ENCODE measurements at places on chromosomes 6 and 20.

DNA sequence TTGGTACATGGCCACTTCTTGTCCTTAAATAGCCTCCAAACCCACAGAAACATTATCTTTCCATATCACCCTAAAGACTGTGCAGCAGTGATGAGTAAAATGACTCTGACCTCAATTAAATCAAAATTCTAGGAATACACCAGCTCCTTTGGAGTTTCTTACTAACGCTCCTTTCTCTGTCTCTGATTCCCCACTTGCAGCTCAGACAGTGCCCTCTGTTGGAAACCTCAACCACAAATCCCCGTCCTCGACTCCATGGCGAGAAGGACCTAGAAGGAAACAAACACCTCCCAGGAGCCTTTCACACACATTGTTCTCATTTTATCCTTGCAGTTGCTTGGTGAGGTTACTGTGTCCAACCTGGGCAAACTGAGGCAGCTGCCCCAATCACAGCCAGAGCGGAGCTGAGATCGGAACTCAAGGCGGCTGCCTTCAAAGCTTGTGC, 17.7 kb upstream of the PARD6B start:
- peak; percentile 55 for DNase-seq

DNA sequence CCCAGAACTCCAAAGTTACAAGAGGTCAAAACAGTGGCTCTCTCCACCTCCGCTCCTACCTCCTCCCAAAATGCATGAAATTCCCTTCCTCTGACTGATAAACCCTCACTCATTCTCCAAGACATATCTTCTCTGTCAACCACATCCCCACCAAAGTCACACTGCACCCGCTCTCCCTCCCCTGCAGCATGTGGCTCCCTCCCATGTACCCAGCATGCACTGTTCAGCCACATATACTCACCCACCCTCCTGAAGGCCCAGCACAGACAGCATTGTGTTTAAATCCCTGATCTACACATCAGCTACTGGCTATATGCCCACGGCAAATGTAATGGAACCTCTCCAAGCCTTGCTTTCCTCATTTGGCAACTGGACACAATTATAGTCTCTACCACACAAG, 5.5 kb upstream of the POU5F1 start:
- peak; percentile 63 for DNase-seq

GRCh38 chr20:20261159-20261558, 106.7 kb upstream of the INSM1 start:
- DNase-seq: no peak

DNA sequence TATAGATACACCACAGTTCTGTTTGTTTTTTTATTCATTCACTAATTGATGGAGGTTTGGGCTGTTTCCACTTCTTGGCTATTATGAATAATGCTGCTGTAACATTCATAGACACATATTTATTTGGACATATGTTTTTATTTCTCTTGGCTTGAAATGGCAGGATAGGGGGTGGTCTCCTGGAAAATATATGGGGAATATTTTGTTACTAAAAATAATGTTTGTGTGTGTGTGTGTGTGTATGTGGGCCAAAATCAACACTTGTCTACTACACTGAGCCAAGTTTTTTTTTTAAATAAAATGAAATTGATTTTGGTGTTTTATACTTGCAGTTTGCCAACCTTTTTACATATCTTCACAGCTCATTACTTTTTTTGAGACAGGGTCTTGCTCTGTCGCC, 264.4 kb upstream of the SULF2 start:
- no peak for DNase-seq

- no peak for DNase-seq
Measured at GRCh38 chr6:115796061-115796460, 264.6 kb downstream of the FRK start.

GRCh38 chr6:31010393-31011060, at the start of gene MUC22:
TSS of gene MUC22 (plus strand) at chr6:31010474. CDS start at chr6:31010707, 233 bp downstream.
- DNase-seq: peak; percentile 11

DNA sequence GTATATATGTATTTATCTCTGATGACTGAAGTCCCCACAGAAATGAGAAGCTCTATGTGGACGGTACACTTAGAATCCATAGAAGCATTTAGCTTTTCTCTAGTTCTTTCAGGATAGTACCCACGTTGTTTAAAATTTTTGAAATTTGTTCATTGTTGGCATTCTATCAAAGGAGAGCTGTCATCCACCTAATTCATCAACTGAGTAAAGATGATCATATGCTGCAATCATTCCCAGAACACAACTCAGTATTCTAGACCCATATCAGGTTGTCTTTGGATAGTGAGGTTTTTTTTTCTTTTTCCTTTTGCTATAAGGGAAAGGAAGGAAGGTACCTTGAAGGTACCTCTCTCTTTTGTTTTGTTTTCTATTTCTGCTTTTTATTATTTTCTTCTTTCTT, 9.3 kb downstream of the SERAC1 start:
- DNase-seq: no peak

DNA sequence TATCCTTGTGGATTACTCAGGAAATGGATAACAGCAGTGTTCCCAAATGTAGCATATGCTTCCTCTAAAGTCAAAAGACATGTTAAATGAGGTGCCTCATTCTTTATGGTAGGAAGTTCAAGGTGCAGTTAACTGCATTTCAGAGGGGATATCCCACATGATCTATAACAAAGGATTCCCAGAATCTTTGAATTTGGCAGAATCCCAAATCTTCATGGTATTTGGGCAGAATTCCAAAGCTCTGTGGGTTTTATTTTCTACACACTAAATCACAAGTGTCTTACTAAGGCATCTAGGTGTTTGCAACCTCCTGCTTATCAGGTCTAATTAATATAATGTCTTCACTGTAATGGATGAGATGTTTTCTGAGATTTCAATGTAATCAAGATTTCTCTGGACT, 364.3 kb upstream of the MAN1A1 start:
- no peak for DNase-seq

DNA sequence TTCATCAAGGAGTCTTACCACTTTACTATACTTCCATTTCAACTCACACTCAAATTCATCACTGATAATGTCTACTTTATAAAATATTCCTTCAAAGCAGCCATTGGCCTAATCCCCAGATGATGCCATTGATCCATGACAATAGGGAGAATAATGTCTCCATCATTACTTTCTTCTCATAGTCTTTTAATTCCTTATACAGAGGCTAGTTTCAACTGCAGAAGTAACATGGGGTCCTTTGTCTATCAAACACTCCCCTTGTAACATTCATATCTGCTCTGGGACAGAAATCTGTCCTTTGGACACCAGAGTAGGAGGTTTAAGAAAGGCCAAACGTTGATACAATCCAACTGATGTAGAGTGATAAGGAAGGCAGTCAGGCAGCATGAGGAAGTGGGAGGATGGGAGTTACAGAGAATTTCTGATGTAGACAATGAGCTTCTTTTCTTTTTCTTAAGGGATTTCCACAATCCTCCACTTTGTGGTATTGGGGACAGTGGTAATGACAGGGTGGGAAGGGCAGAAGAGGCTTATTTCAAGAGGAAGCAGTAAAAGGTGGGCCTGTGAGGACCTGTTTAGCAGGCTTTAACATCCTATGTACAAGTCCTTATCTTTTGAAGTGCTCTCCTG, 18.9 kb upstream of the HLA-DOA start:
- DNase-seq: no peak

- no peak for DNase-seq
Measured at GRCh38 chr20:10060226-10060625, 25.4 kb downstream of the ANKEF1 start.

DNA sequence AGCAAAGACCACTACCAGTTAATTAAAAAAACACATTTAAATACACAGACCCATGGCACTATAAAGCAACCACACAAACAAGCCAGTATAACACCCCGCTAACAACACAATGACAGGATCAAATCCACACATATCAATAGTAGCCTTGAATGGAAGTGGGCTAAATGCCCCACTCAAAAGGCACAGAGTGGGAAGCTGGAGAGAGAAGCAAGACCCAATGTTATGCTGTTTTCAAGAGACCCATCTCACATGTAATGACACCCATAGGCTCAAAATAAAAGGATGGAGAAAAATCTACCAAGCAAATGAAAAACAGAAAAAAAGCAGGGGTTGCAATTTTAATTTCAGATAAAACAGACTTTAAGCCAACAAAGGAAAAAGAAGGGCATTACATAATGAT, 125.4 kb upstream of the PTCHD4 start:
- no peak for DNase-seq

- DNase-seq: peak; percentile 99
Measured at GRCh38 chr6:85126485-85127167, 323.3 kb upstream of the NT5E start.

DNA sequence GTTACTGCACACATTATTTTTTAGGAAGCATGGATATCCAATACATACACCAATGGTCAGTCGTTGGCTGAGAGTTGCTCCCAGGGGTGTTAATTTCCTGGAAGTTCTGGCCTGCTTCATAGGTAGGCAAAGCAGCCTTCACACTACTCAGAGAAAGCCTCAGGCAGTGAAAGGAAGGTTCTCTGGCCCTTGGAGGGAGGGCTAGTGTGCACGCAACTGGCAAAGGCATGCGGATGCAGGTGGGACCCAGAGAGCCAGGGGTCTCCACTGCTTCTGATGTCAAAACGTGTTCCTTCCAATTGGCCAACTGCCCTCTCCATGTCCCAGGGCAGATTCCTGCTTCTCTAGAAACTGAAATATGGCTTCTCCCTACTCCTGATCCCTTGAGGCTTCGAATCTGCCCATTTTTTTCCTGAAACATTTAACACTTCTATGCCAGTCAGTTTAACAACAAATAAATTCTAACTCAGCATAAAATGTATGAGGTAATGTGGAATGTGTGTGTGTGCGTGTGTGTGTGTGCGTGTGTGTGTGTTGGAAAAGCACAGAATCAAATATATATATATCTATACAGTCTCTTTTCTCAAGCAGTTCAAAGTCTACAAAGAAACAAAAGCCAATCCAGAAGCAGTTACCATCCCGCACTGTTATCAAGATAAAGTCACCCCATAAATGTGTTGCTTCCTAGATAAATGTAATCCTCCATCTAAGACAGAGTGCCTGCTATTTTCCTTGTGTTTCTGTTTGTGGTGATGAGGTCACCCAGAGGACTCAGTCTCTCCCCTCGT, 94.0 kb upstream of the HIVEP1 start:
- DNase-seq: no peak

GRCh38 chr6:130421585-130421984, 55.8 kb downstream of the TMEM200A start:
- DNase-seq: peak; percentile 13

DNA sequence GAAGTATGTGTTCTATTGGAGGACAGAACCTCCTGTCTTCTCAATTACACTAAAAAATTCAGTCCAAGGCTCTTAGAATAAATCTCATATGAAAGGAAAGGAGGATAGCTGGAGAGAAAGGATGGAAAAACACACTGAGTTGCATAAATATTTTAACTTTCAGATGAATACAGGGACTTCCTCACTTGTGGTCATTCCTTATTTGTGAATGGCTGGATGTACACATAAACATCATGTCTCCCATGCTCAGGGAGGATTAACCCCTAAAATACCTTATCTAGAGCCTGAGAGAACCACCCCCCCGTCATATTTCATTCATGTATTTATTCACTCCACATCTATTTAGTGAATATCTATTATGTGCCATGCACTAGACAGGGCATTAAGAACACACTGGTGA, 217.6 kb upstream of the CITED2 start:
- DNase-seq: no peak

- DNase-seq: no peak
Measured at GRCh38 chr20:59144179-59144830, 19.3 kb upstream of the ZNF831 start.

GRCh38 chr6:158419339-158419909, 107.2 kb downstream of the TULP4 start:
- no peak for DNase-seq

GRCh38 chr20:57714409-57715267, 4.8 kb upstream of the PMEPA1 start:
- DNase-seq: peak; percentile 66

DNA sequence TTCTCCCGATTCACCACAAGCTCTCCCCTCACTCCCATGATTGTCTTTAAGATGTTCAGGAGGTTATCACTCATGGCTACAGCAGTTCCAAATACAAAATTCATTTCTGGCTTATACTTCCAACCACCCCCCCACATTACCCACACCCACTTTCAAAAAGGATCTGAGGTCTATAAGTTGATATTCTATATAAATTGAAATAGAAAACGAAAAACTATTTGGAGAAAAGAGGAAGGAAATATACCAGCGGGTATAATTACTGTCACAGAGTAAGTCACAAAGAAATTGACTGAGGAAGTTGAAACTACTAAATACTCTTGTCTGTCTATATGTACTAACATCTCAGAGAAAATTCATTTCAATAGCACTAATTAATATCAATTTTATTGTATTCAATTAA, 112.7 kb upstream of the TNFAIP3 start:
- DNase-seq: no peak

- no peak for DNase-seq
Measured at GRCh38 chr20:49594931-49595315, 27.0 kb upstream of the PTGIS start.

- DNase-seq: no peak
Measured at GRCh38 chr6:158697811-158698210, 48.0 kb downstream of the SYTL3 start.

DNA sequence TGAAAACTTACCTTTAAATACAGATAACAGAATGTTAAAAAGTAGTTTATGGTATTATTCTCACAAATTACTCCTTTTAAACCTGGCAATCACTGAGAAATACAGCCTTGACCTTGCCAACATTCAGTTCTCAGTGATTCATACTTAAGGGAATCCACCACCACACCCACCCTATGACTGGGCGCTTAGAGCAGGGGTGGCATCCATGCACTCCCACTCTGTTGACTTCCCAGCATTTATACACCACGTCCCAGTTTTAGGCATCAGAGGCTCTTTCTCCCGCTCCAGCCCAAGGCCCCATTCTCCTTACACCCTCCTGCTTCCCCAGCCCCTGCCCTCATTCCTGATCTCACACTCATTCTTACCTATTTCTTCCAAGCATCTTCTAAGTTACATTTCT, 16.3 kb downstream of the TRAF3IP2 start:
- DNase-seq: peak; percentile 91

GRCh38 chr6:254016-254415, 38.3 kb upstream of the DUSP22 start:
- no peak for DNase-seq
